ENCODE measurements at places on chromosomes 6 and 20.

DNA sequence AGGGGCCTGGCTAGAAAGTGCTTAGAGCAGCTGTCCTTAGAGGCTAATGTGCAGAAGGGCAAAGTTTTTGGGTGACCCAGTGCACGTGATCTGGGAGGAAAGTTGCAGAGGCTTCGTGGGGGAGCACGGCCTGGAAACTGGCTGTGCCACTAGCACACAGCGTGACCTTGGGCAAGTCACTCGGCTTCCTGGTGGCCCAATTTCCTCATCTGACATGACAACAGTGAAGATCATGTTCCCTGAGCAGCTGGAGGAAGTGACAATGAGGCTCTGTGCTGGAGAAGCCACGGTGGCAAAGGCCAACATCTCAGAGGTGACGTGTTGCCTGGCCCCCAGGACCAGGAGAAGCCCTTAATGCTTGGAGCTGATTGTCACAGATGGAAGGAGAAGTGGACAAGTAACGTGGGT is 99.5 kb downstream of the FOXC1 start:
- no peak for DNase-seq

DNA sequence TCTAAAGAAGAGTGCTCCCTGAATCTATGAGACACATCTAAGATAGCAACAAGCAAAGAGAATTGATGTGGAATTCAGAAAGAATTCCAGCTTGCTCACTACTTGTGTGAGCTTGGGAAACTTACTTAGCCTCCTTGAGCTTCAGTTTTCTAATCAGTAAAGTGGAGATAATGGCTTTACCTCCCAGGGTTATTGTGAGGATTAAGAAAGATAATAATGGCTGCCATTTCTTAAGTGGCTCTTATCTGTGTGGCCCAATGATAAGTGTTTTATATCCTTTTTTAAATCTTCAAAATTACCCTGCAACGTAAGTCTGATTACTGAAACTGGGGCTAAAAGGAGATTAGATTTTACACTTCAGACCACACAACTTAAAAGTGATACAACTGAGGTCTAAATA is 418.5 kb downstream of the LMBRD1 start:
- DNase-seq = no peak

GRCh38 chr6:137881522-137881886 is 14.4 kb downstream of the TNFAIP3 start:
- no peak for DNase-seq

DNA sequence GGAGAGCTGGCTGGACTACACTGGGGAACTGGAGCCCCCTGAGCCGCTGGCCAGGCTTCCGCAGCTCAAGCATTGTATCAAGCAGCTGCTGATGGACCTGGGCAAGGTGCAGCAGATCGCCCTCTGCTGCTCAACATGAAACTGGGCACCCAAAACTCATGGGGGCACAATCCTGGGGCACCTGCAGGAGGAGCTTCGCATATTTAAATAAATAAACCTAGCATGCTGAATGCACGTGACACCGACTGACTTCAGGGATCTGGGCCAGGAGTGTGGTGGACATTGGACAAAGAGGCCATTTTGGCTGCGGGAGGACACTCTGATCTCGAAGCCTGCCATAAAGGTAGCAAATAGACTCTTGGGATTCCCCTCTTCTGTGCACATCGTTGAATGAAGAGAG is 6.8 kb downstream of the SCAND1 start:
- DNase-seq = no peak

- no peak for DNase-seq
Measured at GRCh38 chr6:37980222-37980595, 160.7 kb downstream of the ZFAND3 start.

DNA sequence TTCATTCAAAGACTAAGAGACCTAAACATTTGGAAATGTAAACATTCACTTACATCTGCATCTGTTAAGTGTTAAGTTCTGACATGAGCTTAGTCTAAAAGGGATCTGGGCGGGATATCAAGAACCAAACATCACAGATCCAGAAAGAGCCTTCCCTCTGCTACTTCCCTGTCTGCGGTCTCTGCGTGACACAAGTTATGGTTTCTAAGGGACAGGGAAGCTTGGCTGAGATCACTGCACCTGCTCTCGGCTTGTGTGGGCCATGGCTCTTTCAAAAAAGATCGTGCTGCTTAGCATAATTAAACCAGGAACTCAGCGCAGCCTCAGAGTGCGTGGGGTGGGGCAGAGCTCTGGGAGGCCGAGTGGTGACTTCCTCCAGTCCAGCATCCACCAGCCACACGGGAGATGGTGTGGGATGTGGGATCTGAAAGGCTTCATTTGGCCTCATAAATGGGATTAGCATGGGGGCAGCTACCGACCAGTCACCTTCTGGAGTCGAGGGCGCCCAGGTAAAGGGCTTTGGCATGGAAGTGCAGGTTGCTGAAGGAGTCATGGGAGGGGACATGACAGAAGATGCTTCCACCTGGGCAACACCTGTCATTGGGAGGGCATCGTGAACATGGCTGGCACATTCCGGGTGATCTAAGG is 16.7 kb upstream of the RAMACL start:
- DNase-seq = no peak

DNA sequence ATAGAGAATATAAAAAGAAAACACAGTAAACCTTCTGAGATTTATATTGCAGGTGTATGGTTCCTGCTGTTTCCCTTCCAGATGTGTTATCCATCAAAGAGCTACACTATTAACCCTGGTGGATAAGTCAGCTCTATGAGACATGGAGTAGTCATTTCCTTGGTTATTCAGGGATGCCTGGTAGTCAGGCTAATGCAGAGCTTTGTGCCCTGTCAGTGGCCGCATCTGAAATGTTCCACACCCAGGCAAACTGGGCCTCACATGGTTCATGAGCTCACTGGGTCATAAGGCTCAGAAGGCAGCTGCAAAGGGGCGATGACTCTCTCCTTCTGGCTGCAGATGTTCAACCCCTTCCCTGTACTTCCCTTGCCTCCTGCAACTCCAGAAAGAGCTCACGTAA is 473.6 kb downstream of the EPHA7 start:
- DNase-seq = no peak

- DNase-seq = no peak
Measured at GRCh38 chr6:24882835-24883555, 52.8 kb downstream of the RIPOR2 start.

DNA sequence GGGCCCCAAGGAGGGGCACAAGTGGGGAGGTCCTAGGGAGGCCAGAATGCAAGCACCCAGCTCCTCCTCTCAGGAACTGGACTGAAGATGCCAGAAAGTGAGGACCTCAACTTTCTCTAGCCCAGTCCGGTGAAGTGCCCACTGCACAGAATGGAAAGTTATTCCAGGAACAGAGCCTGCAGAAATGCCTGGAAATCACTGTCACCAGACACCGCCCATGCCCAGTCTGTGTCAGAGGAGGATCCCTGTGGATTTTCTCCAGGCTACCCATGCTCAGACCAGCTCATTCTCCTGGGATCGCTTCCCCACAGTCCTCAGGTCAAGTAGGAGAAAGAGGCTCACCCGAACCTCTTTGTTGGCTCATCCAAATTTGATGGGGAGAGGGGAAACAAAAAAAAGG is 6.5 kb downstream of the PRPH2 start:
- DNase-seq = no peak

GRCh38 chr6:93675856-93676417 is 256.6 kb upstream of the EPHA7 start:
- no peak for DNase-seq
